ENCODE measurements at places on chromosomes 5 and 9. TPM values are rescaled to one million over a fixed set of nuclear protein-coding genes. Genes with fewer than 3 reads are reported as not detected.
A peak's percentile ranks its signal among the peaks of the same experiment; 100 is the strongest.

Gene STK32A
- 1.2 TPM for total RNA-seq

Gene DND1
- total RNA-seq, result 2.3 TPM

Gene GPR150
- total RNA-seq, result not detected

Gene PCDHA4
- not detected for total RNA-seq

Gene RPL35
- 1,754 TPM for total RNA-seq

Gene SCGB3A2
- not detected for total RNA-seq

Gene SPRY4
- total RNA-seq, result 112 TPM

DNA sequence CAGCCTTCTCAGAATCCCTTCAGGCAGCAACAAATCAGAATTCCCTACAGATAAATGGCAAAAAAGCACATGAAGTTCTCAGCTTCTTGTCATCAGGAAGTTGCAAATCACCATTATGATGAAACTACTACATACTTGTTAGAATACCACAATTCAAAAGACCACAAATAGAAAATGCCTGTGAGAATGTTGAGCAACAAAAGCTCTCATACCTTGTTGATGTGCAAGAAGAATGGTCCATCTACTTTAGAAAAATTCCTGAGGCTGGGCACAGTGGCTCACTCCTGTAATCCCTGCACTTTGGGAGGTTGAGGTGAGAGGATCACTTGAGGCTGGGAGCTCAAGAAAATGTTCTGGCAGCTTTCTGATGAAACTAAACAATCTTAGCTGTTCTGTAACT, 278.1 kb downstream of the ICE1 start:
- H3K27ac ChIP-seq, result no peak overlapping the region
- DNase-seq, result no peak
- no peaks in the 10 kb centered on the region for H3K4me1 ChIP-seq
- H3K4me3 ChIP-seq, result no peak overlapping the region
- H3K36me3 ChIP-seq, result no peaks in the 10 kb centered on the region

- no peaks in the 10 kb centered on the region for H3K27me3 ChIP-seq
- DNase-seq, result no peak
- H3K36me3 ChIP-seq, result no peaks in the 10 kb centered on the region
- H3K4me3 ChIP-seq, result no peak overlapping the region
These were observed 523.0 kb upstream of the CDH9 start for GRCh38 chr5:27561408-27561807.

- no peak overlapping the region for H3K4me3 ChIP-seq
- no peak overlapping the region for H3K27ac ChIP-seq
- peaks cover 17% of the 10 kb centered on the region for H3K4me1 ChIP-seq
- no peak for DNase-seq
- 0 out of 2 replicates have a peak, but pooled peaks cover 3% of the 10 kb centered on the region for H3K27me3 ChIP-seq
These were observed 64.9 kb upstream of the OSMR start for GRCh38 chr5:38780945-38781344.

DNA sequence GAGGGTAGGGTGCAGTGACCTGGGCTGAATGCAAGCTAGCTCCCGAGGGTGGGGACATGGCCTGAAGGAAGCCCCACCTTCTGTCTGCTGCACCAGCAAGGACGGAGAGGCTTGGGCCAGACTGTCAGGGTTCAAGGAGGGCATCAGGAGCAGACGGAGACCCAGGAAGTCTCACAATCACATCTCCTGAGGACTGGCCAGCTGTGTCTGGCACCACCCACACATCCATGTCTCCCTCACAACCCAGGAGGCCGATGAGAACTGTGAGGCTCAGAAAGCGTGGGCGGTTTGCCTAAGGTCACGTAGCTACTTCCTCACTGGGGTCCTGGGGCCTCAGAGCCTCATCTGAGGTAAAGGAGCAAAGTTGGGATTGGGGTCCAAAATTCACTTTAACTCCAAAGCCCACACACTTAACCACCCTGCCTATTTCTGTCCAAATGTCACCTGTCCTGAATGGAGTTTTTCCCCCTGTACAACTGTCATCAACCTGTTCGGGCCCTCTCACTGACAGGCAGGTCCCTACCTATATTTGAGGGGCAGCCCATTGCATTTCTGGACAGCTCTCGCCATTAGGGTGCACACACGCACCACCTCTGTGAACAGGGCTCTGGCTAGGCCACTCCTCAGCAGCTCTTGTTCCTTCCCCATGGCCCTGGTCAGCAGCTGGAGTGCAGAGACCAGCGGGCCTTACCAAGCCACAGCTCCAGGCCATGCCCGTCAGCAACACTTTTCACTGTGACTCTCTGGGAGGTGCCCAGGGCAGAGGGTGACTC, 3.4 kb downstream of the IL13 start:
- no peak for DNase-seq
- no peaks in the 10 kb centered on the region for H3K27me3 ChIP-seq
- no peak overlapping the region for H3K4me3 ChIP-seq
- no peaks in the 10 kb centered on the region for H3K4me1 ChIP-seq
- H3K36me3 ChIP-seq, result no peaks in the 10 kb centered on the region
- no peak overlapping the region for H3K27ac ChIP-seq

DNA sequence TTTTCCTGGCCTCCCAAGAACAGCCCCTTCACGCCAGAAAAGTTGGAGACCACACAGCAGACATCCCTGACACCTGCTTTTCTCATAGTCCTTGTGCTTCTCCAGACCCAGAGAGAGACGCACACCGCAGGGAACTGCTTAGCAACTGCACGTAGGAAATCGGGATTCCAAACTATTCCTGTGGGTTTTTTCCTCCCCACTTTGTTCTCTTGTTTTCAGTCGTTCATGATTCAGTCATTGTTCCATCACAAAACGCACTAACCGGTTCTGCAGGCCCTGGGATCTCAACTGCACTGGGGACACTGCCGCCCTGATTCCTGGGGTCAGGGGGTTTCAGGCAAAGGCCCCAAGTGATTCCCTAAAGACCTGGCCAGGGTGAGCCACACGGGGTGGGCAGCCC, 588.0 kb upstream of the KLF4 start:
- H3K4me3 ChIP-seq, result no peak overlapping the region
- H3K27me3 ChIP-seq, result no peaks in the 10 kb centered on the region

GRCh38 chr5:137501846-137502406, 2.8 kb upstream of the SPOCK1 start:
- no peak for DNase-seq
- peaks cover 29% of the 10 kb centered on the region for H3K27me3 ChIP-seq
- no peak overlapping the region for H3K4me3 ChIP-seq
- no peaks in the 10 kb centered on the region for H3K4me1 ChIP-seq
- no peak overlapping the region for H3K27ac ChIP-seq

DNA sequence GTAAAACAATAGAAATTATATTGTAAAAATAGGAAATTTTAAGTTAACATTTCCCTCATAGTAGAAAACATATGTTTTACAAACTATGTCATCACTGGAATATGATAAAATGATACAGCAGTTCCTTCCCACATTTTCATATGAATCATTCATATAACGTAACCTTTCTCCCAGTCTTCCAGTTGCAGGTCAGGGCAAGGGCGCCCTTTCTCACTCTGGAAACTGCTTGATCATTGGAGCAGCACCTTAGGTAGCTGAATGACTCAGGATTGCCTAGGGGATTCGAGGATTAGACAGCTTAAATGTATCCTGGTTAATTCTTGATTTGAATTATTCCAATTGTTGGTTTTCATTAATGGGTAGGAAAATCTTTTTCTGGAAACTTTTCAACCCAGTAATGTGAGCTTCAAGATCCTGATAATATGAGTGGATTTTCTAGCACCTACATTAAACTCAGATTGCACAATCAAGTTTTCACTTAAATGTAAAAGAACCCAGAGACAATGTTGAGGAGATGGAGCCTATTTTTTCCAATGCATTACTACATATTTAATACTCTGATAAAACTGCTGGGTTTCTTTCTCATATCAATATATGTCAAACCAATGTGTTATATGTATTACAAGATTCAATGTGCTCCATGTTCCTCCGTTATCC, 32.6 kb upstream of the ANXA1 start:
- peak; percentile 66 for DNase-seq
- peak overlapping the region; percentile 2 for H3K4me3 ChIP-seq
- no peaks in the 10 kb centered on the region for H3K36me3 ChIP-seq
- H3K27ac ChIP-seq, result peak overlapping the region; percentile 17
- H3K4me1 ChIP-seq, result peaks cover 14% of the 10 kb centered on the region

DNA sequence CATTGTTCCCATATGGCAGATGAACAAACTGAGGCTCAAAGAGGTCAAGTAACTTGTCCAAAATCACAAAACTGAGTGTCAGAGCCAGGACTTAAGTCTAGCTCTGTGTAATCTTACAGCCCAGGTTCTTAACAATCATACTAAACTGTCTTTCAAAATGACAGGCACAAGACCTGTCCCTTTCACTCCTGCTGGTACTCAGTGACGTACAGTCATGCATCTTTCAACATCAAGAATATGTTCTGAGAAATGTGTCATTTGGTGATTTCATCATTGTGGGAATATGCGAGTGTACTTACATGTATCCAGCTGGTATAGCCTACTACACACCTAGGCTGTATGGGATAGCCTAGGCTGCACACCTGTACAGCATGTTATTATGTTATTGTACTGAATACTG, 646.8 kb upstream of the WWC1 start:
- H3K27me3 ChIP-seq, result no peaks in the 10 kb centered on the region
- no peak overlapping the region for H3K27ac ChIP-seq
- no peaks in the 10 kb centered on the region for H3K4me1 ChIP-seq
- H3K4me3 ChIP-seq, result no peak overlapping the region

- no peak overlapping the region for H3K4me3 ChIP-seq
- H3K36me3 ChIP-seq, result no peaks in the 10 kb centered on the region
- no peak for DNase-seq
- H3K27ac ChIP-seq, result no peak overlapping the region
- H3K27me3 ChIP-seq, result no peaks in the 10 kb centered on the region
These were observed 136.4 kb downstream of the SLF1 start for GRCh38 chr5:94754824-94755223.

GRCh38 chr9:3920604-3921582, 379.0 kb downstream of the GLIS3 start:
- DNase-seq, result no peak
- no peaks in the 10 kb centered on the region for H3K36me3 ChIP-seq
- H3K4me1 ChIP-seq, result no peaks in the 10 kb centered on the region
- H3K27ac ChIP-seq, result no peak overlapping the region
